ENCODE measurements at places on chromosomes 3 and 15.

- DNase-seq: no peak
Observed at GRCh38 chr3:153052096-153052460, 109.9 kb upstream of the RAP2B start.

GRCh38 chr3:76402926-76403325 is 617.6 kb upstream of the ZNF717 start:
- no peak for DNase-seq

- DNase-seq: peak; percentile 58
Observed at GRCh38 chr3:44584646-44585501, at the start of gene ZNF660. Gene ZNF660 (plus strand): TSS chr3:44584964. CDS start chr3:44594194, 9,230 bp downstream.

DNA sequence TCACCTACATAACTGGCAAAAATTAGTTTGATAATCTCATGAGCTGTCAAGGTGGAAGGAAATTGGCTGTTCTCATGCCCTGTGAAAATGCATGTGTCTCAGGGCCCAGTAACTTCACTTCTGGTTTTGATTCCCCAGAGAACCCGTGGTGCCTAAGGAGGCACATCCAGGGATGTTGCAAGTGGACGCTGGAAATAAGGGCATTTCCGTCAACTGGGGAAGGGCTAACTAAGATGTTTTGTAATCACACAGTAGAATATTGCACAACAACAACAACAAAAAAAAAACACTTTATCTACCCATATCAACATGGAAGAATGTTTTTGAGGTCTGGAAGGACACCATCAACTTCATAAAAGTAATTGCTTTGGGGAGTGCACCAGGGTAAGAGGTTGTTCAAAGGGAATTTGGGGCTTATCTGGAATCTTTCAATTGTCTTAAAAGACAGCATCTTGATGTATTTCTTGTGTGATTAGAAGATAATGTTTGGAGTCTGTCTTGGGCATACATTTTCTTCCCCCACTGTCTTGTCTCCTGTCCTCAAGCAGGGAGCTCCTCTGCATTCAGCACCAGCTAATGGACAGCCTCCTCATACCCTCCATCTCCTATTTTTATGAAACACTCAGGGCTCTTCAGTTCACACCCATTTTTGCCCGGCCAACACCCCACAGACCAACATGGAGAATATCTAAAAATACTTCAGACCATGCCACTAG is 37.2 kb upstream of the PRR20G start:
- no peak for DNase-seq

GRCh38 chr3:101084404-101084803 is 91.2 kb upstream of the ABI3BP start:
- no peak for DNase-seq

DNA sequence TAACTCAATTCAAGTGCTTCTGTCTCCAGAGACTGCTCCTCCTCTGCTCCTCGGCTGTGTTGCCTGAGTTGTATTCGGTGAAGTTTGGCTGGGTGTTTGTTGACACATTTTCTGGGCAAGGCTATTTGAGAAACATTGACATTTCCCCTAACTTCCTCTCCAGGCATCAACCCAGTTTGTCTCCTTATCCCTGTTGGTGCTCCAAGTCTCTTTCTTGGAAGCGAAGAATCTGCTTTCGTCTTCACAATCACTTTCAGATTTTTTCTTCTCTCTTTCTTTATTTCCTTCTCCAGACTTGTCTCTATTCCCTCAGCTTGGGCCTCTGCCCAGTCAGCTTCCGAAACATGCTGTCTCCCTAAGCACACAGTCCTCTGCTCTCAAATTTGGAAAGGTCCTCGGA is 84.7 kb downstream of the ETV5 start:
- DNase-seq: no peak

- DNase-seq: no peak
Observed at GRCh38 chr3:187985647-187986046, 168.3 kb upstream of the LPP start.

DNA sequence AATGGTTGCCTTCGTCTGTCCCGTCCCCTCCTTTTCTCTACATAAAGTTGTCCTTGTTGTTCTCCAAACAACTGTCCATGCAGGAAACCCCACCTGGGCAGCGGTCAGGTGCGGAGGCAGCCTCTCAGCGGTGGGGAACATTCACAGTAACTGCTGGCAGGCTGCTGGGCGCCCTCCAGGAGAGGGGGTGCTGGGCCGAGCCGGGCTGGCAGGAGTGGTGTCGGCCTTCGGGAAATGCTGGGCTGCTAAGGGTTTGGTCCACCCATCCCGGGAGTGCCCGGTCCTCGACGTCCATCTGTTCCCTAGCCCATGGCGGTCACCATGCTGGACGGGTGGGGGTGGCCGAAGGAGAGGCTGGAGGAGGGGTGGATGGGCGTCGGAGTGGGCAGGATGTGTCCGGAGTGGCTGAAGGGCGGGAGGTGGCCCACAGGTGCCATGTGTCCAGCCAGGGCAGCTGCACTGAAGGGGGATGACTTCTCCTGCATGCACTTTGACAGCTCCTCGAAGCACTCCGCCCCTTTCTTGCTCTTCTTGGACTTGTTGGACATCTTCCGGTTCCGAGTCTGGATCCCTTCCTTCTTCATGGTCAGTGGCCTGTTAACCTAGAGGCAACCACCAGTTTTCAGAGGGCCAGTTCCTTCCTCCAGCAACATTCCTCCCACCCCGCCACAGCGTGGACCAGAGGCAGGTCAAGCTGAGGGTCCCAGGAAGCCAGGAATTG is 12.1 kb downstream of the GATA2 start:
- DNase-seq: no peak

GRCh38 chr3:175410251-175410650 is 551.1 kb downstream of the NAALADL2 start:
- no peak for DNase-seq

- DNase-seq: no peak
Observed at GRCh38 chr15:96261575-96262034, 68.9 kb upstream of the NR2F2 start.

DNA sequence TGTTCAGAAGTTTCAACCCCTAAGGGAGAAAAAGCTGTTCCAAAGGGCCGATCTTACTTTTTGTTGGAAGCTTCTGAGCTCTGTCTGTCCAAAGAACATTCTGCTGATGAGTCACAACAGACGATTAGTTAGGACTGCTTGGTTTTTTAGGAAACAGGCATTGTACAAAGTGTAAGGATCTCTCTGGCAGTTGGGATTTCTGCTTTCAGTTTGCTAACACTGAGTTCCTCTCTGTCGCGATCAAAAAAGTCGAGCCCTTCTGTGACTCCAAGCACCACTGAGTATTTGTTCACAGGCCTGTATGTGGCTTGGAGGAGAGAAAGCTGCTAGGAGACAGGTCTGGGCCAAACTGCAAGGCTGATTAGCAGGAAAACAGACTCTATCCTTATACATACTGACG is 91.8 kb upstream of the PFN2 start:
- DNase-seq: no peak

DNA sequence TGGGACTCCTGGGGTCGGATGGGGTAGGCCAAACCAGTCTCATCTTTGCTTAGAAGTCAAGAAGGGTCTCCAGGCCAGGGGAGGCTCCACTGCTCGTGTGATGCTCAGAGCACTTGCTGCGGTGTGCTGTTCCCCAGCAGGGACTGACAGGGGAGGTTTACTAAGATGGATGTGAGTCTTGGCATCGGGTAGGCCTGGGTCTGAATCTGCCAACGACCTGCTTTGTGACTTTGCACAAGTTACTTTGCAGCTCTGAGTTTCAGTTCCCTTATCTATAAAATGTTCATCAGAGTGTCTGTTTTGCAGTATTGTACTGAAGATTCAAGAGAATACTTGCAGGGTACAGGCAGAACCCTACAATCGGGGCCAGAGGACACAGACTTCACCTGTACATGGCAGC is 17.3 kb upstream of the CDCP1 start:
- no peak for DNase-seq

GRCh38 chr3:13280811-13281506 is 139.2 kb downstream of the NUP210 start:
- DNase-seq: no peak

- DNase-seq: no peak
Observed at GRCh38 chr3:106610362-106610959, 741.6 kb upstream of the CBLB start.

- DNase-seq: no peak
Observed at GRCh38 chr3:114809668-114810413, 337.2 kb downstream of the ZBTB20 start.

Data from HTR-8/SVneo (cell line).